ENCODE measurements at places on chromosomes 4 and X.

GRCh38 chr4:7938609-7939376 lies 868 bp downstream of the AFAP1 start:
- no peak for DNase-seq

DNA sequence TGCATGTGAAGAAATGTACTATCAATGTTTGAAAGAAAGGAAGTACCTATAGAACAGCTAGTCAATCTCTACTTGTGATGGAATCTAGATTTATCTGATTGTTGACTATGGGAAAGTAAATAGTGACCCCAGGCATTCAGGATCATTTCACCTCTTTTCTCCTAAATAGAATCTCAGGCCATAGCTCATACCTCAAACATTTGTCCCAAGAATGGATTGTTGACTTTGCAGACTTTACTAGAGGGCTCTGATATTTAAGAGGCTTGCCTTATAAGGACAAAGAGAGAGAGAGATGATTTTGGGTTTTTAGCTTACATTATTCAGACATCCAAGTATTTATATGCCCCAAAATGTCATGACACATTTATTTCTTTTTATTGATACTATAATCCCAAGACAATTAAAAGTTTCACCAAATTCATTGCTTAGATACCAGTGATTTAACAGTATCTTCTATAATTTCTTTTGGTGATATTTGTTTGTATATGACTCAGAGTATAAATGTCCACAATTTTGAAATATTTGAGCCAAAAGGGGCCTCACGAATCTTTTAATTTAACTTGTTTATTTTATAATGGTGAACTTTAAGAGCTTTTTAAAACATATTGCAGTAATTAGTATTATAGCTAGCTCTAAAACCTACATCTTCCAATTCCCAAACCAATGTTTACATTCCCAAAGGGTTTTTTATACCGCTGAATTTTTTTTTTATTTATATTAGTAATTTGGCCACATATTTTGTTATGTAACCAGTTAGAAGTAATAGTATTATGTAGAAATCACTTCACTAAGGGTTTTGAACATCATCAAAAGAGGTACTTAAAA lies 614.1 kb downstream of the PCDH7 start:
- DNase-seq, result no peak

DNA sequence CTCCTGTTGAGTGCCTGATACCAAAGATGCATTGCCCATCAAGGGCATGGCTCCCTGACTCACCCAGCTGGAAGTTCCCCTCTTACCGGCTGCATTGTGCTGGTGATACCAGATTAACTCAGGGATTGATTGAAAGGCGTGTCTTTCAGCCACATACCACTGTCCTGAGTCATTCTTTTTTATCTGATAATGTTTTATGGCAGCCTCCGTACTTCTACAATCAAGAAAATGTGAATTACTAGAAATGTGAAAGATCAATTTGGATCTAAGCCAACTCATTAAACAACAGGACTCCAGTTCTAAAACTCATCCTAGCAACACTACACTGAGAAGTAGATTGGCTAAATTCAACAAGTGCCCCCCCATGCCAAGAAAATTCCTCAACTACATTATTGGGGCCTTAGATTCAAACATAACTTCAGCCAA lies 40.0 kb downstream of the TXK start:
- DNase-seq, result peak; percentile 45

GRCh38 chrX:1076871-1077651 lies 135.4 kb downstream of the CRLF2 start:
- no peak for DNase-seq

GRCh38 chr4:164212134-164212533 lies 541.8 kb upstream of the SMIM31 start:
- no peak for DNase-seq

DNA sequence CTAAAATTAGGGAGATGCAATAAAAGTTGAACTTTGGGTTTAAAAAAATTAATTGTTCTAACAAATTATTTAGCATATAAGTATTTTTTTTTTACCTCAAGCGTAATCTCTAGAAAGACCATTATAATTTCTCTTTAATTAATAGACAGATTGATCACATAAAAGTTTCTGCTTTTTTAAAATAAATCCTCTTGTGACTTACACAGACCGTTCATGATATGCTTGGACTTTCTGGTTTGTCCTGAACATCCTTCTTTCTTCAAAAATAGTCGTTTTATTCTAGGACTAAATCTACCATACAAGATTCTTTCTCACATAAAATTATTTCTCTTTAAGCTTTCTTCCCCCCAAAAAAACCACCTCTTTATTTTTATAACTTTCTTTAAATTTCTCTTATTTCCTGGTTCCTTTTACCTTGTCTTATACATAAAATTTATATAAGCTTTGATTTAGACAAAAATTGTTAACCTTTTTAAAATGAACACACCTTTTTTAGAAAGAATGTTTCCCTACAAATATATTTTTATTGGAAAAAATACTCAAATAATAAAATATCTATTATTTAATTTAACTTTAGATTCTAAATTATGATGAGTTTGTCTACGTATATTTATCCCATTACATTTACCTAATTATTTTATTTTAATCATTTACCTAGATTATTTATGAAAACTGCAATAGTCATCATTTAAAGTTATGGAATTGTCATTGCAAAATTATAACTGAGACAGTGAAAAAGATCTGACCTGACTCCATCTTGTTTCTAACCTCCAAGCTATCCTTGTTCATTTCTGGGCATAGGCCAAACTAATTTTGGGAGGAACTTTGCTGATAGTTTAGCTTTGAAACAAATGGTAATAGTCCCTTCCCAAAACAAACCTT lies 37.6 kb downstream of the PGRMC2 start:
- no peak for DNase-seq

GRCh38 chrX:43679778-43680177 lies 23.7 kb downstream of the MAOA start:
- no peak for DNase-seq

DNA sequence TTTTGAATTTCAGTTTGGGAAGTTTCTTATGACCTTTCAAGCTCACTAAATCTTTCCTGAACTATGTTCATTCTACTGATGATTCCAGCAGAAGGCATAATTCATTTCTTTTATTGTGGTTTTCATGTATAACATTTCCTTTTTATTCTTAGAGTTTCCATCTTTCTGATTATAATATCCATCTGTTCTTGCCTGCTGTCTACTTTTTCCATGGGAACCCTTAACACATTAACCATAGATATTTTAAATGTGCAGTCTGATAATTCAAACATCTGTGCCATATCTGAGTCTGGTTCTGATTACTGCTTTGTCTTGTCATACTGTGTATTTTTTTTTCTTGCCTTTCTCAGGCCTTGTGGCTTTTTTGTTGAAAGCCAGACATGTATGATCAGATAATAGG lies 234.7 kb downstream of the COX7B2 start:
- no peak for DNase-seq

DNA sequence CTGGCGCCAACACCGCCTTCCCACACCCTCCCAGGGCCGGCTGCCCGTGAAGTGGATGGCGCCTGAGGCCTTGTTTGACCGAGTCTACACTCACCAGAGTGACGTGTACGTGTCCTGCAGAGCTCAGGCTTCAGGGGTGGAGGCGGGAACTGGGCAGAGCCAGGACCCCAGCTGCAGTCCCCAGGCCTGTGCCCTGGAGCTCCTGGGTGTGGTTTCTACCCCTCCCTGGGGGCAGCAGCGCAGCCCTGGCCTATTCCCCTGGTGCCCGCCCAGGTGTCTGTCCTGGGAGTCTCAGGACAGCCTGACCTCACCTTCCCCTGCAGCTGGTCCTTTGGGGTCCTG lies 13.1 kb downstream of the FGFR3 start:
- DNase-seq, result no peak

DNA sequence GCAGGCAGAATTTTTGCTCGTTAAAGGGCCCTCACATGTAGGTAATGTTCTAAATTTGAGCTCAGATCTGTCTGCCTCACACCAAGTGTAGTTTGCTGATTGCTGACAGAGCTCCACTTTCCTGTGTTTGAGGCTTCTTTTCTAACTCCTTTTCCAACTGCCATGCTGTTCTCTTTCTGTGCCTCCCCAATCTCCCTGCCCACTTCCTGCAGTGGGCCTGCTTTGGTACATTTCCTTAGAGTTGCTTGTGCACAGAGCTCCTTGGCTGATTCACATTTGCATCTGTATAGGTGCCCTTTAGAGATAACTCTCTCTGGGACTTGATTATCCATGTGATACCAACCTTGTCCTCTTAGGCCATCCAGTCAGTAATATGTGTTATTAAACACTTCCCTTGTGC lies 4.5 kb downstream of the MED28 start:
- no peak for DNase-seq

DNA sequence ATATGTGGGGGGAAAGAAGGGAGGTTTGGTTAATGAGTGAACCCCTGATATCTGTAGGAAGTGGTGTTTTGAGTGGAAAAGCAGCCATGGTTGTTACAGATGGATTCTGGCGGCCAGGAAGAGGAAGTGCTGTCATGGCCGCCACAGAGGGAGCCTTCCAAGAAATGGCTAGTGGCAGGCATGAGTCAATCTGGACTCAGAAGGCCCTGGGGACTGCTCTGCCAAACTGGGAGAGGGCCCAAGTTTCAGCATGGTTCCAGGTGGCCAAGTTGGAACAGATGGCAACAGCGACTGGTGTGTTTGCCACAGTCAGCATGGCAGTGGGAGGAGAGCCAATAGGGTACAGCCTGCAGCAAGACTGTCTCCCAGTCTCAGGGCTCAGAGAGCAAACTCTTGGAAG lies 32.5 kb downstream of the ETDB start:
- no peak for DNase-seq

DNA sequence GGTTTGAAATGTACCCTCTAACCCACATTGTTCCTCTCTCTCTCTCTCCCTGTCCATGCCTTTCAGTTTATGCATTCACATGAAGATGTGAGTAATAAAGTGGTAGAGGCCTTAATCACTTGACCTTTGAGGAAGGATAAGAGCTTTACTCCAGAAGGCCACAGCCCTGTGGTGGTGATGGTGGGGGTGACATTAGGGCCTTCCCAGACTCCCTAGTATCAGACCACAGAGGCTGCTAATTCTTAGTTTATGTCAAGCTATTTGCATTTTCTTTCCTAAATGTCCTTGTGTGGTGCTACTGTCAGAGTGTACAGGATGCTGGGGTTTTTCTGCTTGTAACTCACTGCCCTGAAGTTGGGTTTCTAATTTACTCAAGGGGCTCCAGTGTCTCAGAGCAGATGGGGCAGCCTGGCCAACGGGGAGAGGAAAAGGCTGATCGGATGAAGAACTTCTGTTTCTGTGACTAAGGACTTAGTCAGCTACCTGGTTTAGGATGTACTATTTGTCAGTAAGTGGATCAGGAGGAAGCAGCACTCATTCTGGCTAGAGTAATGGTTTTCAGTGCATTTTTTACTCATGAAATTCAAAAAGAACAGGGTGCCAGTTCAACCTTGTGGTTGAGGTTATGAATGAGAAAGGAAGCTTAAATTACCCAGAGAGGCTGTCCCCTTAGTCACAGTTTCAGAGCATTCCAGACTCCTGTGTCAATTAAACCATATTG lies 509.6 kb upstream of the DIPK2B start:
- DNase-seq, result peak; percentile 67

Measured in stimulated activated CD4-positive, alpha-beta T cell treated with anti-CD3 and anti-CD28 coated beads, Interleukin-15, amount 100 ng/mL, for 48 hours (primary cell).